Ammon's horn (tissue), 1 donor: ENCODE measurements at places on chromosomes 6 and 20.

DNA sequence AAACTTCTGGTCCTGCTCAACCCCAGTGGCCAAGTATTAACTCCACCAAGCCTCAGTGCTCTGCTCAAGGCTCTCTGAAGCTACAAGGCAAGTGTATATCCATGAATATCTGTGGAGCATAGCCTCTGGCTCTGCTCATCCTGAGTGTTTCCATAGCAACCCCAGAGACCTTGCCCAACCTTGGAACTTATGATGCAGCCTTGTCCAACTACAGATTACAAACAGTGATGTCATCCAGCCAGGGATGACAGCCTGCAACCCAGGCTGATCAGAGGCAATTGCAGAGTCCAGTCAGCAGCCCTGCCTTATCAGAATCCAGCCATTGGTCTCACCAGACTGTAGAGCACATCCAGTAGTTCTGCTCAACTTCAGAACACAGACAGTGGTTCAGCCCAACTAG, 65.5 kb upstream of the SPACA1 start:
- DNase-seq = no peak

- no peak for DNase-seq
These were observed 112.0 kb upstream of the CCN2 start for GRCh38 chr6:132063204-132063603.

- no peak for DNase-seq
These were observed 259.8 kb downstream of the PHACTR1 start for GRCh38 chr6:12976366-12976765.

DNA sequence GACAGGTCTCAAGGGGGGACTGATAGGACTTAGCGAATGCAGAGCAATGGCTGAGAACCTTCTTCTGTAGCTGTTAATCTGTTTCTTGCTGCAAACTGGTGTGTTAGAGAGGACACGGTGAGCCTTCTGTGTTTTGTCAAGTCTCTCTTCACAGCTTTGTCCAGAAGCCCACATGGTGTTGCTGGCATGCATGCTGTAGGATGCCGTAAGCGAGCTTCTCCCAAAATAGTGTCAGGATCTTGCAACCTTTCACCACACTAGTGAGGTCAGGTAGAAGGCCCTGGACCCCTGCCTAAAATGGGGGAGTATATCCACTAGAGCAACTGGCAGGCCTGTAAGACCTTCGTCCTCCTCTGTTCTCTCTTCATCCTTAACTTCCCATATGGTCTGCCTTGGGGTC, 51.9 kb upstream of the GLP1R start:
- no peak for DNase-seq

- DNase-seq = no peak
These were observed 67.7 kb upstream of the NOTCH4 start for GRCh38 chr6:32291543-32291942.

DNA sequence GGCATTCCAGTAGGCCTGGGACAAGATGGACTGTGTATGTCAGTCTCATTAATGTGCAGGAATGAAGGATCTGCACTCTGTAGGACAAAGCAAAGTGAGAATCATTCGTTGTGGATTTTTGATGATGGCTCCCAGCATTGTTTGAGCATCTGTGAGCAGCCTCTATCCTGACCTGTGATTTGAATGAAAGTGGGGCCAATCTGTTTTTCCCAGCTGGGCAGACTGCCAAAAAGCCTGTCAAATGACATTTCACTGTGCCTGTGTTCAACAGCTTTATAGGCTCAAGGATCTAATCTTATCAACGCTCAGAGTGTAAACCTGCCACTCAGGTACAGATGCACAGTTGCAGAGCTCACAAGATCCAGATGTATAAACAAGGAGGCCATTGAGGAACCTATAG, 86.7 kb upstream of the SYNDIG1 start:
- peak; percentile 52 for DNase-seq

DNA sequence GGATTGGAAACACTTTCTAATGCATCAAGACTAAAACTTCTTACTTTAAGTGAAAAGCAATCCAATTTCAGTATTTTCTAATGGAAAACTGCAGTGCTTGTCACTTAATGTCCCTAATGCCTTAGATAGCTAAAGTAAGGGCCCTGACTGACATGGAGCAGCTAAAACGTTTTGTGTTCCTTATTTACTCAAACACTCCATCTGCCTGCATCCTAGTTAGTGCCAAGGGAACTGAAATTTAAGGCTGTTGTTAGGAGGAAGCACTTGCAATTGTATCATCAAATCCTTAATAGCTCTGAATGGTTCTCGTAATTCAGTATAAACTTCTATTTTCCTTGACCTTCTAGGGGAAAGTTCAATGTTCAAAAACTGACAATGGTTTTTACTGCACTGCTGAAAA, 127.4 kb downstream of the GJA10 start:
- DNase-seq = no peak

DNA sequence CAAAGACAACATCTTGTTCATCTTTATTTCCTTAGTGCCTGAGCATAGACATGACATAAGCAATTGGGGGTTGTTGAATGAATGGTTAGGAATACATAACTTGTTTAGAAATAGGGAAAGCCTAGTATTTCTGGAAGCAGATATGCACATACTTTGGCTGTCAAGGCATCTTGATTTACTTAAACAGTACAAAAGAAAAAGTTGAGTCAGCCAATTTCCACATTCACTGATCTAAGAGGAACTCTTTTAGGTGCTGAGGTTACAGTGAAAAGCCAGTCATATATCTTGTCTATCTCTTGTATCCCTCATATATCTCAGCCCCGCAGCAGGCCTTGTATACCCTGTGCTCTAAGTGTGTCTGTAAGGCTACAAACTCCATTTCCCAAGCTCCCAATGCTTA, 11.6 kb downstream of the ZKSCAN4 start:
- no peak for DNase-seq

GRCh38 chr20:57089699-57090144, 176.7 kb downstream of the BMP7 start:
- DNase-seq = peak; percentile 73

DNA sequence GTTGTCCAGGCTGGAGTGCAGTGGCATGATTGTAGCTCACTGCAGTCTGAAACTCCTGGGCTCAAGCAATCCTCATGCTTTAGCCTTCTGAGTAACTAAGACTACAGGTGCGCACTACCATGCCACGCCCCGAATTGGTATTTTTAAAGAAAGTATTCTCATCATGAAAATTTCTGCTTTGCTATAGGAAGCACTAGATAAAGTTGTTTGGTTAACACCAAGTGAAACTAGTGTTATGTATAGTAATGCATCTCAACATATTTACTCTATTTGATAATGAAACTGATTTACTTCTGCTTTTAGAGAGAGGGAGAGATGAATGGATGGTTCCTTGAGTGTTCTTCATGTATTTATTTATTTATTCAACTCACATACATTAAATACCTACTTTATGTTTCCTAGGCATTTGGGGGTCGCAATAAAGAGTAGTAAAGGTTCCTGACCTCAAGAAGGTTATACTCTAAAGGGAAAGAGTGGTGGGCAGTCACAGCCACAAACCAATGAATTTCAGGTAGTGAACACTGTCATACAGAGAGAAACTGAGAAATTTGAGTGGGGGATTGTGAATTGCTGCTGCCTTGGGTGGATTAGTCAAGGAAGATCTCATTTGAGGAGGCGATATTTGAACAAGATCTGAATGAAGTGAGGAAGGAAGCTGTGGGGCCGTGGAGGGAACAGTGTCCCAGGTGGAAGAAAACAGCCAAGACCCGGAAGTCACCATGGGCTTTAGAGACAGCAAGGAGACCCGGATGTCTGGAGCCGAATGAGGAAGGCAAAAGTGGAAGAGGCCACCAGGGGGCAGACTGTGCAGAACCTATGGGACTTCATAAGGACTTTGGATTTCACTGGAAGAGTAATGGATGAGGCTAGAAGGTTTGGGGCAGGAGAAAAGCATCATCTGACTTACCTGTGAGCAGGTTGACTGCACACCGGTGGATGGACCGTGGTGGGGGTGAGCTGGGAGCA, 185.6 kb downstream of the TSHZ2 start:
- no peak for DNase-seq

DNA sequence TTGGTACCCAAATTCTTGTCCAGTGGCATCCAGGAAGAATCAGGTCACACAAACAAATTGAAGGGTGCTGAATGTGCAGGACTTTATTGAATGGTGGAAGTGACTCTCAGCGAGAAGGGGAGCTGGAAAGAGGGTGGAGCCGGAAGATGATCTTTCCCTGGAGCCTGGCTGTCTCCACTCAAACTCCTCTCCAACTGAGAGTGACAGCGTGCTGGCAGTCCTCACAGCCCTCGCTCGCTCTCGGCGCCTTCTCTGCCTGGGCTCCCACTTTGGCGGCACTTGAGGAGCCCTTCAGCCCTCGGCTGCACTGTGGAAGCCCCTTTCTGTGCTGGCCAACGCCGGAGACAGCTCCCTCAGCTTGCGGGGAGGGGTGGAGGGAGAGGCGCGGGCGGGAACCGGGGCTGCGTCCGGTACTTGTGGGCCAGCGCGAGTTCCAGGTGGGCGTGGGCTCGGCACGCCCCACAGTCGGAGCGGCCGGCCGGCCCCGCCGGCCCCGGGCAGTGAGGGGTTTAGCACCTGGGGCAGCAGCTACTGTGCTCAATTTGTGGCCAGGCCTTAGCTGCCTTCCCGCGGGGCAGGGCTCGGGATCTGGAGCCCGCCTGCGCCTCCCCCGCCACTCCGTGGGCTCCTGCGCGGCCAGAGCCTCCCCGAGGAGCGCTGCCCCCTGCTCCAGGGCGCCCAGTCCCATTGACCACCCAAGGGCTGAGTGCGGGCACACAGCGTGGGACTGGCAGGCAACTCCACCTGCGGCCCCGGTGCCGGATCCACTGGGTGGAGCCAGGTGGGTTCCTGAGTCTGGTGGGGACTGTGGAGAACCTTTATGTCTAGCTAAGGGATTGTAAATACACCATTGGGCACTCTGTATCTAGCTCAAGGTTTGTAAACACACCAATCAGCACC, 26.7 kb upstream of the MBOAT1 start:
- no peak for DNase-seq

- DNase-seq = no peak
These were observed 194.5 kb upstream of the THEMIS start for GRCh38 chr6:128095362-128095761.

DNA sequence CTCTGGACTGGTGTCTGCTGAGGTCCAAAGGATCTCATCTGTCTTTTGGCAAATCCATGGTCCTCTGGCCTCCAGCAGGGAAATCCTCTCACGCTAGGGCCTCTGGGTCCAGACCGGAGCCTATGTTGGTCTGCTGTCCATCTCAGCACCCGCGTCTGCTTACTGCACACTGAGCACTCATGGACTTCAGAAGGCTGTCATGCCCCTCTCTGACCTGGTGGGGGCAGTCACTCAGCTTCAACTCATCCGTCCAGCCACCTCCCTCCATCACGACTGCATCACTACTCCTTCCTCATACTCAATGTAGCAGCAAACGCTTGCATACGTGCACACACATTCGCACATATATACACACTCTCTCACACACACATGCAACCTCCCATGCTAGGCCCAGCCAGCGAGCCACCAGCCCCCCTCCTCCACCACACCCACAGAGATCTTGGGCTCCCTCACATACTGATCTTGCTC, 33.3 kb downstream of the GABRR2 start:
- DNase-seq = no peak

DNA sequence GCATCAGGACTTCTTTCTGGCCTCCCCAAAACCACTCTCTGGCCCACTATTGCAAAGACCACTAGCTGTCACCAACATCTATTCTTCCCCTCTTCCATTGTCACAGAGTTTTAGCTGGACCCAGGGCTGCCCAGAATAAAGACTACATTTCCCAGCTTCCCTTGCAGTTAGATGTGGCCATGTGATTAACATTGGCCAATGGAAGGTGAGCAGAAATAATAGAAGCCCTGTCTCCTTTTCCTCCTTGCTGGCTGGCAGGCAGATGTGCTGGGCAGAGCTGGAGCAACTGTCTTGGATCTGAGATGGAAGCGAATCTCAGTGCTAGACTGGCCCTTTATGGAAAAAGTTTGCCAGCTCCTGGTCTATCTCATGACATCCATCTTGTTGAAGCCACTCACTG, 97.0 kb downstream of the KCNB1 start:
- DNase-seq = peak; percentile 39

GRCh38 chr6:160520043-160520904, 143.8 kb downstream of the LPA start:
- peak; percentile 70 for DNase-seq

DNA sequence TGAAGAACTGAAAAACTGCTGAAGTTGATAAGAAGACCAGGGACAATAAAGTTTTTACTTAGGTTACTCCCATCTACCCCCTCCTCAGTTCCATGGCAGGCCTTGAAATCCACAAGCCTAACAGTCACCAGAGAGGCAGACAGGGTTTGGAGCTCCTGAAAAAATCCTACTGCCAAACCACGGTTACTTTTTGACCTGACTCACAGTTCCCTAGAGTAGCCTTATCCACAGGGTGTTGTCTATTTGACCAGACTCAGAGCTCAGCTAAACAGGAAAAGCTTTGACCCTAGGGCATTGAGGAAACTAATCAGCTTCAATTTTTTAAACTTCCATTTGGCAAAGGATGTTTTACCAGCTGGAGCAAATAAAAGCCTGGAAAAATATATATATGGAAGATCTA, 257.7 kb upstream of the NT5E start:
- DNase-seq = no peak

DNA sequence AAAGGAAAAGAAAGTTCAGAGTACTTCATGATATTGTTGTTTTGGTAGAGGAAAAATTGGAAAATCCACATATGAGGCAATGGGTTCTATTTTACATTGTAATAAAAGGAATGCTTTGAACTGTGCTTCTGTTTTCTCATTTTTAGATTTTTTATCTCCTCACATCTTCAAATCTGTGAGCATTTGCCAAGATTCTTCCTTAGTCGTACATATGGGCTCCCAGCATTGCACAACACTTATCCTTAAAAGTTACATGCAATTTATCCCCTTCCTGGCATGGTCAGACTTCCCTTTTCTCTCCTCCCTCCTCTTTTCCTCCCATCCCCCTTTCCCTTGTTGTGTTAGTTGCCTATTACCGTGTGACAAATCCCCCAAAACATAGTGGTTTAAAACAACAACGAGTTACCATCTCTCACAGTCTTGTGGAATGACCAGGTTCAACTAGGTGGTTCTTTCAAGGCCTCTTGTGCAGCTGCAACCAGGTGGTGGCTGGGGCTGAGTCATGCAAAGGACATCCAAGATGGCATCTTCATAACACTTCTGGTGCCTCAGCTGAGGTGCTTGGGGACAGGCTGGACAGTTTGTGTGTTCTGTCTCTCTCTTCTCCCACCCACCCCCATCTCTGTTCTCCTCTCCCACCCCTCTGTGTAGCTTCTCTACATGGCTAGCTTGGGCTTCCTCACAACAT, 68.7 kb downstream of the TXNDC5 start:
- no peak for DNase-seq

DNA sequence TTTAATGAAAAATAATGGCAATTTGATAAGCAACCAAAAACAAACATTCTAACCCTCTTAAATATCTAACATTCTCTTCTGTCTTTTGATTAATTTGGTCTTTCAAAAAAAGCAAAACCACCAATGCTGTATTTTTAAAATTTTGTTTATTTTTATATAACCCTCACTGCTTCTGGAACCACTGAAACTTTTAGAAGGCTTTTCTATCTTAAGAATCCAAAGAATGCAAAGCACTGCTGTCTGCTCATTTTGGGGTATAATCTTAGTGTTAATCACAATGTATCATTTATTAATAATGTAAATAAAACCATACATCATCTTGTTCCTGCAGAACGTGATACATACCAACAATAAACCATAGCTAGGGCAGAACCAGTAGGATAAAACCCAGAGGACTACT, 14.0 kb downstream of the STK38 start:
- DNase-seq = no peak
